Activated CD4-positive, alpha-beta T cell treated with anti-CD3 and anti-CD28 coated beads, Interleukin-2, amount 50 U/mL, for 48 hours (primary cell): ENCODE measurements at places on chromosomes 3 and 15.

- DNase-seq, result no peak
Measured at GRCh38 chr3:70392227-70392626, 79.8 kb upstream of the MDFIC2 start.

- no peak for DNase-seq
Measured at GRCh38 chr3:134336587-134336986, 37.7 kb downstream of the AMOTL2 start.

DNA sequence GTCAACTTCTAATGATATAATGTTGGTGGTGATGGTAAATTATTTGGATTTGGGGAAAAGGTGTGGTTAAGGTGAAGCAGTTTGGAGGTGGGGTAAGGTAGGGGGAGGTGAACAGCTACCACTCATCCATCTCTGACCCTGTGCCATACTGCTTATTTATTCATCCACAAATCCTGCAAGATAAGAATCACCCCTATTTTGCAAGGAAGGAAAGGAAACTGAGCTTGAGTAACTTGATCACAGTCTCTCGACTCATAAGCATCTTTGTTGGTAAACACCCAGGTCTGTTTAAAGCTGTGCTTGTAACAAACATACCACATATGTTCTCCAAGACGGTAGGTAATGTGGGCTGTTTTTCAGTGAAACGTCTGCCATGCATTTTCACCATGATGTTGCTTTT is 67.3 kb downstream of the PTPRG start:
- no peak for DNase-seq

DNA sequence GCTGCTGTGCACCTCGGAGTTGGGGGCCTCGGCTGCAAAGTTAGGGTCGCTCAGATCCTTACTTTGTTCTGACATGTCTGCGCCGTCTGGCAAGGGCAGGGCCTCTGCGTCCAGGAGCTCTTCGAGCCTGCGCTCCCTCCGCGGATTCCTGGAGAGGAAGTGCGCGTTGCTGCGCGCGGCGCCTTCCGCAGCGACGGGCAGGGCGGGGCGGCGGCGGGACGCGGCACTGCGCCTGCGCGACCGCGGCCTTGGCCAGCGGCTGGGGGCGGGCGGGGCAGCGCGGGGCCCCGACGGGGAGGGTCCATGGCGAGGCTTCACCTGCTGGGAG is at the start of gene NDN:
Gene NDN (minus strand): TSS at position 163 of the 328 bp plus-strand sequence. CDS start 88 bp downstream, at position 75.
- no peak for DNase-seq

- DNase-seq, result no peak
Measured at GRCh38 chr3:195259154-195259474, 11.8 kb downstream of the XXYLT1 start.

DNA sequence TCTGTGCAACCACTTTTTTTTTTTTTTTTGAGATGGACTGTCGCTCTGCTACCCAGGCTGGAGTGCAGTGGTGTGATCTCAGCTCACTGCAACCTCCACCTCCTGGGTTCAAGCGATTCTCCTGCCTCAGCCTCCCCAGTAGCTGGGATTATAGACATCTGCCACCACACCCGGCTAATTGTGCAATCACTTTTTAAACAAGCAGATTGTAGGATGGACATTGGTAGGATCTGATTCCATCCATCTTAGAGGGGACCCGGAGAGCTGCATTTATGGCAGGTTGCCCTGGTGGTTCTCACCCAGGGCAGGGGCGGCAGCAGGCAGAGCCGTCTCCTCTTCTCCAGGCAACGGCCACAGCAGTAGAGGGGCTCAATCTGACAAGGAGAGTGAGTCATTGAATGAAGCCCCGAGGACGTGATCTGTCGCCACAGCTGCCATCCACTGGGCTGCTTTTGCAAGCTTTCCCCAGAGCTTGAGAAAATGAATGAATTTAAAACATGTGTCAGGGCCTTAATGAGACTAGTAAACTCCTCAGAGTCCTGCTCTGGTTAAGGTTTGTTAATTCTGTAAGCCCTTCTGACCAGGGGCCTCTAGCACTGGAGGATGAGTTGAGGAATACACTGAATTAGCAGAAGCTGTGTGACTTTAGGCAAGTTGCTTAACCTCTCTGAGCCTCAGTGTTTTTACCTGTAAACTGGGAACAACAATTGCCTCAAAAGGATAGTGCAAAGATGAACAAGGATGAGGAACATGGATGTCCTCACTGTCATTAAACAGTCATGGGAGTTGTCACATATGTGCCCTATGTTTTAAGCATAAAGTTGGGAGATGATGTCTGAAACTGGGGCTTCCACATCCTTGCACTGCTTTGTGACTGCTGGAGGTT is 129.1 kb downstream of the ASB7 start:
- no peak for DNase-seq

DNA sequence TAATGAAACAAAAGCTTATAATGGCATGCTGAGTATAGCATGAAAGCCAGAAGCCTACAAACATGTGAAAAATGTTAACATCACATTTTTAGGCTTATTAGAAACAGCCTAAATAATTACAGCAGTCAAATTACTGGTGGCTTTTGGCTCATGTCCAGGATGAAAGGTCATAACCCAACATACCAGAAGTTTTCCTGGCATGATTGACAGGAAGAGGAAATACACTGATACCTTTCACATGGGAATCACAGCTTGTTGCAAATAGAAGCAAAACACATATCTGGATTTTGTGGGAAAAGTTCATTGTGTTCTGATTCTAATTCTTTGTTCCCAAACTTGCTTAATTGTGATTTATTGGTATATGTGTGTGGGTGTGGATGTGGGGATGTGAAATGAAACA is 393.5 kb upstream of the ARRDC4 start:
- no peak for DNase-seq

DNA sequence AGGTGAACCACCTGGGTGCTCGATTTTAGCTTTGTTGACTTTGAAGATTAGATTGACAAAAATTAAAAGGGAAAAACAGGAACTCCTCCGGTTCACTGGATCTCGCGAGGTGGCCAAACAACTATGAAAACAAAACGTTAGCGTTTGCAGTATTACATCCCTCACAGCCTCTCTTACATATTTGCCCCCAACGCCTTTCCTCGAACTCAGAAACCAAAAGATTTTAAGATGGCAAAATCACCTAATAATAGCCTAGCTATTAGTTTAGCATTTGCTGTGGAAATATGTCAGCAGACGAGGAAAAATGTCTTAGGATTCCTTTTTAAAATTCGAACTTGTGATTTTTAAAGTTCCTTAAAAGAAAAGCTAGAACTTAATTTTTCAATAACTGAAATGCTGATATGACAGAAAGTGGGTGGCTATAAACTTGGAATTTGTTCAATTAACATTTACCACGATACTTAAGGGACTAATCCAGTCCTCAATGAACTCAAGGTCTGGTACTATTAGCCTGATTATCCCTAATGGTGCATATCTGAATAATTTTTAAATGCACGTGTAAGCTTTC is 491 bp upstream of the SENP7 start:
- DNase-seq, result no peak

DNA sequence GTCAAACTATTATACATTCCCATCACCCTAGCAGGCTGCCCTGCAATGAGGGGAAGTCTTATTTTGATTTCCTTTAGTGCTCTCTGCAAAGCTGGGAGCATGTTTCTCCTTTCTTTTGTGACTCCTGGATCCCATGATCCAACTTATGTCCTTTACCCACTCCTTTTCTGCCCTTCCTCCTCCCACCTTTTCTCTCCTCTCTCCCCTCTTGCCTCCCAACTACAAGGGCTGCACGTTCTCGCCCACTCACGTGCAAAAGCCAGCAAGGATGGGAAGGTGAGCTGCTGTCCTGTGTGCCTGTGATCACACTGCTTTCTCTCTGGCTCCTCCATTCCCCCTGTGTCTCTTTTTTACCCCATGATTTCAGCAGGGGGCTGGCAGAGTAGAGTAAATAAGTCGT is 6.1 kb downstream of the VIPR1 start:
- DNase-seq, result no peak

GRCh38 chr3:130395916-130396315 is 50.4 kb downstream of the COL6A5 start:
- no peak for DNase-seq

GRCh38 chr15:40549894-40550293 is 14.9 kb downstream of the CCDC32 start:
- DNase-seq, result no peak

GRCh38 chr15:69536726-69537512 is 84.3 kb downstream of the RPLP1 start:
- no peak for DNase-seq

GRCh38 chr3:153160451-153161137 is 1.4 kb upstream of the RAP2B start:
- peak; percentile 88 for DNase-seq

- DNase-seq, result no peak
Measured at GRCh38 chr3:180624714-180625113, 22.8 kb downstream of the TTC14 start.

DNA sequence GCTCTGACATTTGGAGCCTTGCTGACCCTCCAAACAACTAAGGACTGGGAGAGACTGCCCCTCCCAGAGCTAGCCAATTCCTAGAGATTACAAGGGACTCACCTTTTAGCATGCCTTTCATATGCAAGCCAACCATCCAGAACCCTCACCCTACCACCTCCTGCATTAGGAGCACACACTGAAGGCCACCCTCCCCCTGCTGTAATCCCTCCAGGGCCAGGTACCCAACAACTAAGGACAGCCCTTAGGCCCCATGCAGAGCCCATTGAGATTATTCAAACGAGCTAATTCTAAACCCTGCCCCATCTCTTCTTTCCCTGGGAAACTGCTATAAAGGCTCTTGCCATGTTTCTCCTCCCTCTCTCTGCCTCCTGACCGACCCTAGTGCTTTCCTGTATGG is 352.6 kb downstream of the ERC2 start:
- no peak for DNase-seq

GRCh38 chr3:190892395-190892902 is 30.0 kb upstream of the GMNC start:
- no peak for DNase-seq
